ENCODE measurements at places on chromosomes 2 and 18. TPM values are rescaled to one million over a fixed set of nuclear protein-coding genes. Genes with fewer than 3 reads are reported as not detected.

DNA sequence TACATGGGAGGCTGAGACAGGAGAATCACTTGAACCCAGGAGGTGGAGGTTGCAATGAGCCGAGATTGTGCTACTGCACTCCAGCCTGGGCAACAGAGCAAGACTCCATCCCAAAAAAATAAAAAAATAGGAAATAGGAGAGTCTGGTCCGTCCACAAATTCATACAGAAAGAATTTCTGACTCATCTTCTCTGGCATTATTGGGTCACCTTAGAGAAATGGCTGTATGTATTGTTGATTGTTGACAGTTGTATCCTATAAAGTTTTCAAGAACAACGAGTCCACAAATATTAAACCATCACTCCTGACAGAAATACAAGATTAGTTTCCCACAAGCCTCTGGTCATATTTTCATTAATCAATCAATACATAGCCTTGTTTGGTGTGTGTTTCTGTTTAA lies 20.4 kb downstream of the RBM43 start:
- no peaks in the 10 kb centered on the region for H3K4me1 ChIP-seq
- no peaks in the 10 kb centered on the region for H3K36me3 ChIP-seq
- no peak overlapping the region for H3K4me3 ChIP-seq
- no peak for DNase-seq
- H3K27me3 ChIP-seq: no peaks in the 10 kb centered on the region

CSRNP3 gene
- total RNA-seq: 2.2 TPM

- DNase-seq: no peak
- no peaks in the 10 kb centered on the region for H3K36me3 ChIP-seq
- no peak overlapping the region for H3K27ac ChIP-seq
- H3K4me3 ChIP-seq: no peak overlapping the region
- no peaks in the 10 kb centered on the region for H3K4me1 ChIP-seq
- no peaks in the 10 kb centered on the region for H3K27me3 ChIP-seq
Measured at GRCh38 chr2:17792515-17792914, 23.7 kb upstream of the MSGN1 start.

BAZ2B gene
- 61.0 TPM for total RNA-seq

DNA sequence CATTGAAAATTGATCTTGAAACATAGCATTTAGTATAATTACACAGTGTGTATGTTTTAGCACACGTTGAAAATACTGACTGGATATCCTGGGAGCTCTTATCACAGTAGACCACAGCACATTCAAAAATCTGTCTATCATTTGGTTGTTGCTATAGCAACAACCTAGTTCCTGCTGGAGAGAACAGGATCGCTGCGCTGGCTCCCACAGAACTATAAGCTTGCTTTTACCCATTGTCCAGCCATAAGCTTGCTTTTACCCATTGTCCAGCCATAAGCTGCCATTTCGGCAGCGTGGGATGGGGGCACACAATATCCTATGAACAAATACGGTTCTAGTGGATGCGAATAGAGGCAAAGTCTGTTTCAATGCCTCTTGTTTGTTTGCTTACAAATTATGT lies 70.4 kb upstream of the ST6GAL2 start:
- no peak overlapping the region for H3K27ac ChIP-seq
- H3K4me3 ChIP-seq: no peak overlapping the region
- no peaks in the 10 kb centered on the region for H3K36me3 ChIP-seq
- H3K27me3 ChIP-seq: peaks cover 2% of the 10 kb centered on the region
- DNase-seq: no peak
- no peaks in the 10 kb centered on the region for H3K4me1 ChIP-seq

MAP3K19 gene
- not detected for total RNA-seq

DNA sequence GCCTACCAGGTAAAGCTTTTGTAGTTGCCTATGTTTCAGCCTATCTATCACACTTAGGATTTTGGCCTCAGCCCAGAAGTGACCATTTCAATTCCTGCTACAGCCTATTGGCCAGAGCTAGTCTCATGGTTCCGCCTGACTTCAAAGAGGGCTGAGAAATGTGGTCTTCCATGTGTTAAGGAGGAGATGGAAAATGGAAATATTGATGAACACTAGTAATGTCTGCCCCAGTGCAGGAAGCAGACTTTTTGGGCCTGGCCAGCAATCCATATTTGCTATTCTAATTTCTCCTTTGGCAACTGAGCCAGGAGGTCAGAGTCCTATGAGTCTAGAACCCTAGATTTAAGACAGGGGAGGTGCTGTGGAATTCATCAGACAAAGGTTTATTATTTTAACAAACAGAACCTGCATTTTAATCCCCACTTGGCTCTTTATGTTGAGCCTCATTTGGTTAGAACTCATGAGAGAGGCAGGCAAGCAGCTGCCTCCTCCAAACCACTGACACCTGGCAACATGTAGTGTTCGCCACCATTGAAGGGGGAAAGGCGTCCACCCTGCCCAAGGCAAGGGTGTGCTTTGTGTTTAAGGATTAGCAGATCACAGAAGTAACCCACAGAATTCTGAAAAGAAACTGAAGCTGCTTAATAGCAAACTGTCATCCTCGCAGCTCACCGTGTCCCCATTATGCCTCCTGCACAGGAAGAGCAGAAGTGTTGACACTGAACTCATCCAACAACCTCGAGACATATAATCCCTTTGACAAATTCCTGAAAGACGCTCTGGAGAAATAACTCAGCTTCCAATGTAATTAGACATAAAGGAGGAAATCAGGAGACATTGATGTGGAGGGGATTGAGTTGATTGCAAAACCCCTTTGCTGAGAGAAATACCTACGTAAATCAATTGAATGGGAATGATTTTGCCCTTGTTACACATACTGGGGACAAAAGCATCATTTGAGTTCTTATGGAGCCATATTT lies 47.7 kb upstream of the SCG2 start:
- no peaks in the 10 kb centered on the region for H3K36me3 ChIP-seq
- DNase-seq: no peak
- no peaks in the 10 kb centered on the region for H3K4me1 ChIP-seq
- H3K4me3 ChIP-seq: no peak overlapping the region

- no peaks in the 10 kb centered on the region for H3K27me3 ChIP-seq
- no peak for DNase-seq
- no peak overlapping the region for H3K4me3 ChIP-seq
- H3K36me3 ChIP-seq: no peaks in the 10 kb centered on the region
Measured at GRCh38 chr2:36338124-36338826, 17.3 kb upstream of the CRIM1 start.

DNA sequence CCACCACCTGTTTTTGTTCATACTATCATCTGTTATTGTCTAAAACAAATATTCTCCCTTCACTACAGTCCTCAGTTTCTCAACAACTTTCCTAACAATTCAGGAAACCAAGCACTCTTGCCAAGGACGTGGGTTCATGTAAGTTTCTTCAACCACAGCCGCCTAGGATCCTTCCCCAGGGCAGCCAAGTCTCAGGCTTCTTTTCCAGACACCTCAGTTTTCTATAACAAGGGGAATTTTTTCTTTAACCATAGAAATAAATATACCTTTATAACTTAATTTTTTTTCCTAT lies 39.4 kb upstream of the AGPS start:
- no peak overlapping the region for H3K27ac ChIP-seq
- DNase-seq: no peak
- H3K4me3 ChIP-seq: no peak overlapping the region
- H3K36me3 ChIP-seq: no peaks in the 10 kb centered on the region
- no peaks in the 10 kb centered on the region for H3K27me3 ChIP-seq

DNA sequence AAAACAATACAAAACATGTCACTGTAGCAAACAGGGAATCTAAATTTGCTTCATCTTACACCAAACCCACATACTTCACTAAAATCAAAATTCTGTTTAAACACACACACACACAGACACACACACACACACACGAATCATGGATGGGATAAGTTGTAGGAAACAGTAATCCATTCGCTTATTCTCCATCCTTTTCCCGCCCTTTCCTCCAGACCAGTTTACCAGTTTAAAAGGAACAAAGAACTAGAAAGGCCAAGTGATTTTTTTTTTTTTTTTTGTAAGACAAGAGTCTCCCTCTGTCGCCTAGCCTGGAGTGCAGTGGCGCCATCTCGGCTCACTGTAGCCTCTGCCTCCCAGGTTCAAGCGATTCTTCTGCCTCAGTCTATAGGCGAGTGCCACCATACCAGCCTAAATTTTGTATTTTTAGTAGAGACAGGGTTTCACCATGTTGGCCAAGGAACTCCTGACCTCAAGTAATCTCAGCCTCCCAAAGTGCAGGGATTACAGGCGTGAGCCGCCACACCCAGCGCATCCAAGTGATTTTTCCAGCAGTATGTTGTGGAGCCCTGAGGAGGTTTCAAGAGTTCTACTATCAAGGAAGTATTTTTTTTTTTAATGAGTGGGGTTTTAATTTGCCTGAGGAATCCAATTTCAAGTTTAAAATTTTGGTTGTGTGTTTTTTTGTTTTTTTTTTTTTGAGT lies 5.7 kb downstream of the PSME4 start:
- DNase-seq: no peak
- no peak overlapping the region for H3K27ac ChIP-seq
- H3K27me3 ChIP-seq: no peaks in the 10 kb centered on the region

B4GALT6 gene
- total RNA-seq: 0.67 TPM

- peaks cover 2% of the 10 kb centered on the region for H3K36me3 ChIP-seq
- no peak overlapping the region for H3K4me3 ChIP-seq
- H3K27me3 ChIP-seq: no peaks in the 10 kb centered on the region
- H3K4me1 ChIP-seq: no peaks in the 10 kb centered on the region
- H3K27ac ChIP-seq: no peak overlapping the region
- no peak for DNase-seq
Measured at GRCh38 chr2:73993778-73994177, 9.1 kb downstream of the TET3 start.

- DNase-seq: no peak
- H3K4me3 ChIP-seq: no peak overlapping the region
- H3K27me3 ChIP-seq: no peaks in the 10 kb centered on the region
Measured at GRCh38 chr2:227054006-227054405, 110.0 kb downstream of the COL4A4 start.

DNA sequence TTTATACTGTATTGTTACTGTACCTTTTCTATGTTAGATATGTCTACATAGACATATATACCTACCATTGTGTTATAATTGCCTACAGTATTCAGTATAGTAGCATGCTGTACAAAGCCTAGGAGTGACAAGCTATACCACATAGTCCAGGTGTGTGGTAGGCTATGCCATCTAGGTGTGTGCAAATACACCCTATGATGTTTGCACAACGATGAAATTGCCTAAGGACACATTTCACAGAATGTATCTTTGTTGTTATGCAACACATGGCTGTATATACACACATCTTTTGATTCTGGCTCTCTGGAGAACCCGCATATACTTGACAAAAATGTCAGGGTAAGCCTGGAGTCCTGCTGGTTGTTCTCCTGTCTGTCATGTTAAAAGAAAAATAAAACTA lies 85.1 kb downstream of the BCL2L11 start:
- no peaks in the 10 kb centered on the region for H3K4me1 ChIP-seq
- no peaks in the 10 kb centered on the region for H3K27me3 ChIP-seq
- no peak for DNase-seq
- no peaks in the 10 kb centered on the region for H3K36me3 ChIP-seq
- H3K4me3 ChIP-seq: no peak overlapping the region

MC4R gene
- not detected for total RNA-seq

DNA sequence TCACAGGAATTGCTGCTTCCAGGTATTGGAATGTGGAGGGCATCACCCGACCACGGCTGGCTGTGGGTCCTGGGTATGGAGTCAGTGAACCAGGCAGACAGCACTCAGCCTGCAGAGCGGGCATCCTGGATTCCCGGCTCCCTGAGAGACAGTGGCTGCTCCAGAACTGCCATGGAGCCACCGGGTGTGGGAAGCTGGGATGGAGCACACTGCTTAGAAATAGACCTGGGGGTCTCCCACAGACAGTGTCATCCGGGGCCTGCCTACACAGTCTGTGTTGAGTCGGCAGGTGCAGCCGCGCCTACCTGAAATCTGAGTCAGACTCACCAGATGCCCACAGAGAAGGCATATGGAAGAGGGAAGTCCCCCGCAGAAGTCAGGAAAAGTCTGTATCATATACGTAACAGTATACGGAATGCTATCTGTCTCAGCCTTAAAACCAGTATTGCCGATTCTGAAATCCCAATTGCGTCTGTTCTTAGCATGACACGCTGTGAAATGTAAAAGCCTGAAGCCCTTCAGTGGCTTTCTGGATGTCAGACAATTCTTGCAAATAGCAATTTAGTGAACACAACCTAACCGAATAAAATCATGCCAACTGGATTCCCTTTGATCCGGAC lies 509.7 kb upstream of the MYT1L start:
- H3K27me3 ChIP-seq: no peaks in the 10 kb centered on the region
- no peak overlapping the region for H3K27ac ChIP-seq
- no peak overlapping the region for H3K4me3 ChIP-seq
- H3K4me1 ChIP-seq: no peaks in the 10 kb centered on the region
- DNase-seq: no peak

LRPPRC gene
- total RNA-seq: 40.1 TPM

GRCh38 chr2:189580241-189580651 lies 340 bp downstream of the SLC40A1 start:
- H3K27ac ChIP-seq: peak overlapping the region; percentile 81
- H3K36me3 ChIP-seq: no peaks in the 10 kb centered on the region
- H3K4me3 ChIP-seq: peak overlapping the region; percentile 98

DNA sequence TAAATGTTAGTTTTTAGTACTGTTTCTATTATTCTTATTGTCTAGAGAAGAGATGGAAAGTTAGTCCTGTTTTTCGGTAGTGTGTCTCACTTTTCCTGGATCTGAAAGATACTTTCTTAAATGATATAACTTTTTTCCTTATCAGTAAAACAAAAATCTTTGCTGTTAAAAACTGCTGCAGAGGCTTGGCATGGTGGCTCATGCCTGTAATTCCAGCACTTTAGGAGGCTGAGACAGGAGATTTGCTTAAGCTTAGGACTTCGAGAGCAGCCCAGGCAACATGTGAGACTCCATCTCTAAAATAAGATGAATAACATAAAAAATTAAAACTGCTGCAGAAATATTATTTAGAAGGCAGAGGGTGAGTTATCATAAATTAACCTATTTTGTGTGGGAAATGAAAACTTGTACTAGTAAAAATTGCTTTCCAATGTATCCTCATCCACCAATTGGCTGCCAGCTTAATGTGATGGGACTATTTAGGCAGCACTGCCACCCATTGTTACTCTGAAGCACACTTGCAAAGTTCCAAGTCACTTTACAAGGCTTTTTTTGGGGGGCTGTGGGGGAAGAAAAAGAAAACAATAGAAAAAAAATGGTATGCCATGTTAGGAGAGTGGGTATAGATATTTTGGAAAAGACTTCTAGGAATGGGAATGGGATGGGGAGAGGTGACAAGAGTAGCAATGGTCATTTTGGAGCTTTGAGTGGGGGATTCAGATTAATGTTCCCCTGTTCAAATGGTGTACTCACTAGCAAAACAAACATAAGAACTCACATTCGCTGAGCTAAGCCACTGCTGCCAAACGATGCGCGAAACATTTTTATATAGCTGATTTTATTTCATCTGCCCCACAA lies 62.7 kb downstream of the MEIS1 start:
- no peaks in the 10 kb centered on the region for H3K36me3 ChIP-seq
- H3K27ac ChIP-seq: no peak overlapping the region
- no peak overlapping the region for H3K4me3 ChIP-seq

PTPRN gene
- total RNA-seq: 2.2 TPM
